ENCODE measurements at places on chromosomes 13 and 19.

GRCh38 chr13:45303026-45303425 is 38.0 kb downstream of the TPT1 start:
- no peak for DNase-seq

GRCh38 chr19:50415661-50416033 is 3.1 kb upstream of the SPIB start:
- DNase-seq: no peak

DNA sequence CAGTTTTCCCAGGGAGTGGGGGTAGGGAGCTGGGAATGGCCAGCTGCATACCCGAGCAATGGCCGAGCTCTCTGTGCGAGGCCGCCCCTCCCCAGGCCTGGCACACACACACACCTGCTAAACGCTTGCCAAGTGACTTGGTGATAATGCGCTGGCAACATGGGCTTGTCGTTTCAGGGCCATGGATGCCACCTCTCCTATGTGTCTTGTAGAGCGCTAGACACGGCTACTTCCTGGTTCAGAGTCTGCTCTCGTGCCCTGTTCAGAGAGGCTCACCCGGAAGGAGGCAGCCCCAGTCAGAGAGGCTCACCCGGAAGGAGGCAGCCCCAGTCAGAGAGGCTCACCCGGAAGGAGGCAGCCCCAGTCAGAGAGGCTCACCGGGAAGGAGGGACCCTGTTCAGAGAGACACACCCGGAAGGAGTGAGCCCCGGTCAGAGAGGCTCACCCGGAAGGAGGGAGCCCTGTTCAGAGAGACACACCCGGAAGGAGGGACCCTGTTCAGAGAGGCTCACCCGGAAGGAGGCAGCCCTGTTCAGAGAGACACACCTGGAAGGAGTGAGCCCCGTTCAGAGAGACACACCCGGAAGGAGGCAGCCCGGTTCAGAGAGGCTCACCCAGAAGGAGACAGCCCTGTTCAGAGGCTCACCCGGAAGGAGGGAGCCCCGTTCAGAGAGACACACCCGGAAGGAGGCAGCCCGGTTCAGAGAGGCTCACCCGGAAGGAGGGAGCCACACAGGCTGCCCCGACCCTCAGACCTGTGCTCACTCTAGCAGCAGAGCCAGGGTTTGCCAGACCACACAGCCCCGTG is 4.2 kb downstream of the ADPRHL1 start:
- no peak for DNase-seq

DNA sequence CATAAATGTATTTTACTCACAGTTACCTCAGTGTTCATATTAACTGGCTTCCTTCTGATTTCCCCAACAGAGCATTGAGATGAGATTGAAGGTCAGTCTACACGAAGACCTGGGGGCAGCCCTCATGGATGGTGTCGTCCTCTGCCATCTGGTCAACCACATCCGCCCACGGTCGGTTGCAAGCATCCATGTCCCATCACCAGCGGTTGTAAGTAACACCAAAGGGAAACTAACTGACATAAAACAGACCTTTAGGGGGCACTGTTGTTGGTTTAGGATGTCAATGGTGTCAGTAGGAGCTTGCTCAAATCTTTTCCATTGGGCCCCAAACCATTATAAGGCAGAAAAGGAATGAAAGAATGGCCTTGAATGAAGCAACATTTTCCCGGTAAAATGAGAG is 68.2 kb downstream of the ESD start:
- no peak for DNase-seq

DNA sequence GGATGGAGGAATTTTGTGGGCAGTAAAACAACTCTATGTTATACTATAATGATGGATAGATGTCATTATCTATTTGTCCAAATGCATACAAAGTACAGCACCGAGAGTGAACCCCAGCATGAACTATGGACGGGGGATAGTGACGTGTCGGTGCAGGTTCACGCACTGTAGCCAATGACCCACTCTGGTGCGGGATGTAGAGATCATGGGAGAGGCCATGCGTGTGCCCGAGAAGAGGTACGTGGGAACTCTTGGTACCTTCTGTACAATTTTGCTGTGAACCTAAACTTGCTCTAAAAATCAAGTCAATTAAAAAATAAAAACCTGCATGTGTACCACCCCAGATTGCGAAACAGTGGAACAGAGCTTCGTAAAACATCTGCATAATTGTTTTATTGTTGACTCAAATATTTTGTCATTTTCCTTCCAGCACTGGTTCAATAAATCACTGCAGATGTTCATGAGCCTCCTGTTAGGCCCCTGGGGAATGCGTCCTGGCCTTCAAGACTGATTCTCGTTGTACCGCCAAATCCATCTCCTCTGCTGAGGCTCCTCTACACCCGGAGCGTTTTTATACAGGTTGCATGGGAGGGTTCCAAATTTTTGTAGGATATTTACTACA is 30.9 kb downstream of the COL4A1 start:
- DNase-seq: no peak

DNA sequence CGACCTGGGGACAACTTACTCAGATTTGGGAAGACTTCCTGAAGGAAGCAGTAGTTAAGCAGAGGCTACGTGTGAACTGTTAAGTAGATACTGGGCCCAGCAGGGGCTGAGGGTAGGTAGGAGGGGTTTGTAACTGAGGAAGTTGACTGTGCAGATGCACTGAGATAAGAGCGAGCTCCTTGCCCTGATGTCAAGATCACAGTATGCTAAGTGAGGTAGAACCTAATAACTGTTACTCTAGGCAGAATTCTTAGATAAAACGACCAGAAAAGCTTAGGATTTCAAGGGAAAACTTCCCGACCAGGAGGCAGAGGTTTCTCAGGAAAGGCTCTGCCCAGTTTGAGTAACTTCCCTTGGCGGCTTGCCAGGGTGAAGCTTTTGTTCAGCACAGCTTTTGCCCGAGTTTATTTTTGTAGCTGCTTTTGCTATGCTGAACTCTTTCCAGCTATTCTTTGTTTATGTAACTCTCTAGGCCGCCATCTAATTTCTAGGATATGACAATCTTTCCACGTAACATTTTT is 632.1 kb downstream of the DIAPH3 start:
- no peak for DNase-seq

- DNase-seq: no peak
Observed at GRCh38 chr13:112244495-112245177, 131.5 kb upstream of the SPACA7 start.

DNA sequence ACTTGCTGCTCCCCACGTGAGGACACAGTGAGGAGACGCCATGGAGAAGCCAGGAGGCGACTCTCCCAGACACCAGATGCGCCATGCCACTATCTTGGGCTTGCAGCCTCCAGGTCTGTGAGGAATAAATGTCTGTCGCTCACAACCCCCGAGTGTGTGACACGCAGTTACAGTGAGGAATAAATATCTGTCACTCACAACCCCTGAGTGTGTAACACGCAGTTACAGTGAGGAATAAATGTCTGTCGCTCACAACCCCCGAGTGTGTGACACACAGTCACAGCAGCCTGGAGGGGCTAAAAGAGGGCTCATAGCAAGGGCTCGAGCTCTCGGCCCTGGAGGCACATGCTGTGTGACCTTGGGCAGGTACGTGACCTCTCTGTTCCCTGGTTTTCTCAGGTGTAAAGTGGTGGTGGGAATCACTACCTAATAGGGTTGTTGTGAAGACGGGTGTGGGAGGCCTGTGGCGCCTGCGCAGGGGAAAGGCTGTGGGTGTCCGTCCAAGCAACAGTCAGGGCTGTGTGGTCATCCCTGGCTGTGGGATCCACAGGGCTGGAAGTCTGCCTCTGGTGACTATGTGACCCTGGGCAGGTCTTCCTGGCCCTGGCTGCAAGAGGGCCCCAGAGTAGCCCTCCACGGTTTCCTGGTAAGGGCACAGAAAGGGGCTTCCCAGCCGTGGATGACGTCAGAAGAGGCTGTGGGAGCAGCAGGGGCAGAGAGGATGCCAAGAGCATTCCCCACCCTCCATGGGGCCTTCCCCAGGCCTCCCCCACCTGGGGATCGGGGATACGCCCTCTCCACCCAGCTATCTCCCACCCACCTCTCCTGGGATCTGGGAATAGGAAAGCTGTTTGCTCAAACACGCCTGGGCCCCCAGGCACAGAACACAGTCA is 77.7 kb downstream of the C1QTNF9 start:
- no peak for DNase-seq

DNA sequence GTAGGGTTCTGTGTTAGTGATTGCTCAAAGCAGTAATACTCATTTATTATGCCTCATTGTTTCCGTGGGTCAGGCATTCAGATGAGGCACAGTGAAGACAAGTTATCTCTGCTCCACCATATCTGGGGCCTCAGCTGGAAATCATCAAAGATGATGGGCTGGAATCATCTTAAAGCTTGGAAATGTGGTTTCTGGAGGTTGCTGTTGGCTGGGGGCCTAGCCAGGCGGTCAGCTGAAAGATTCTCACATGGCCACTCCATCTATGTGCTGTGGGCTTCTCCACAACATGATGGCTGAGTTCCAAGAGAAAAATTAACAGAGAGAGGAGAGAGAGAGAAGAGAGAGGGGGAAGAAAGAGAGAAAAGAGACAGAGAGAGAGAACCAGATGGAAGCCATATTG is 75.5 kb downstream of the OLFM4 start:
- DNase-seq: no peak

DNA sequence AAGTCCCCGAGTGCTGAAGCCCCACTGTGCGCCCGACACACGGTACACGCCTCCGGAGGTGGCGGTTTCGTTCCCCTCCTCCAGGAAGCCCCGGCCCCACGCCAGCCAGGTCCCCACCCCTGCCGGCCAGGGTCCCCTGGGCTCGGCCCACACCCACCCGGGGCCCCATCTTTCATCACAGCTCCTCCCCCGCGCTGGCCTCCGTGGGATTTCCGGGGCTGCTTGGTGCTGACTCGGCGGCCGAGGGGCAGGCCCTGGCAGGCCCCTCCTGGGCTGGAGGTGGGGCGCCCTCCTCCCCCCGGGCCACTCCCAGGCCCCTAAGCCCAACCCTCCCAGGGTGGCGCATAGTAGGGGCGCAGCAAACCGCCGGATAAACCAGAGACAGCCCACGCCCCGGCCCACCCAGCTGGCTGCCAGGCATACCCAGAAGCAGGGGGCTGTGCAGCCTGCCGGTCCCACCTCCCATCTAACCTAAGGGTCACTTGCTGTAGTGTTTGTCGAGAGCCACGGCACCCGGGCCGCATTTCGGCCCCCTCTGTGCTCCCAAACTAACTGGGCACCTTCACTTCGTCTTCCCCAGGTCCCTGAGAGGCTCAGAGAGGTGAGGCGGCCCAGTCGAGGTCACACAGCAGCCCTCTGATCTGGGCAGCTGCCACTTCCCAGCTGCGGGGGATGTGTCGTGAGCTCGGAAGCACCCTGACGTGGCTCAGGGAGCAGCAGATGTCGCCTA is 6.6 kb downstream of the ZBTB7A start:
- no peak for DNase-seq

DNA sequence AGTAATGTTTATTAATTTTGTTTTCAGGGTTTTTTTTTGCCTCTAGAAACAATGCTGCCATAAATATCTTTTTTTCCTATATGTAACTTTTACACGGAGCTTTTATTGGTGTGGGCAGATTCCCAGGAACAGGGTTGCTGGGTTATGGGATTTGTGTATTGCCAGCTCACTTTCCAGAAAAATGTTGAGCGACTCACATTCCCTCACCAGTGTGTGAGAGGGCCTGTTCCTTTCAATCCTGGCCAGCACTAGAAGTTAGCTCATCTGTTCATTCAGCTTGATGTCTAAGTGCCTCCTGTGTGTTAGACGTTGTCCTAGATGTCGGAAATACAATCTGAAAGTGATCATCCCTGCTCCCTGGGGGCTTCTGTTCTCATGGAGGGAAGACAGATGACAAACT is 2.6 kb downstream of the ZNF71 start:
- no peak for DNase-seq

- DNase-seq: no peak
Observed at GRCh38 chr13:94115054-94115453, 364.4 kb downstream of the DCT start.

DNA sequence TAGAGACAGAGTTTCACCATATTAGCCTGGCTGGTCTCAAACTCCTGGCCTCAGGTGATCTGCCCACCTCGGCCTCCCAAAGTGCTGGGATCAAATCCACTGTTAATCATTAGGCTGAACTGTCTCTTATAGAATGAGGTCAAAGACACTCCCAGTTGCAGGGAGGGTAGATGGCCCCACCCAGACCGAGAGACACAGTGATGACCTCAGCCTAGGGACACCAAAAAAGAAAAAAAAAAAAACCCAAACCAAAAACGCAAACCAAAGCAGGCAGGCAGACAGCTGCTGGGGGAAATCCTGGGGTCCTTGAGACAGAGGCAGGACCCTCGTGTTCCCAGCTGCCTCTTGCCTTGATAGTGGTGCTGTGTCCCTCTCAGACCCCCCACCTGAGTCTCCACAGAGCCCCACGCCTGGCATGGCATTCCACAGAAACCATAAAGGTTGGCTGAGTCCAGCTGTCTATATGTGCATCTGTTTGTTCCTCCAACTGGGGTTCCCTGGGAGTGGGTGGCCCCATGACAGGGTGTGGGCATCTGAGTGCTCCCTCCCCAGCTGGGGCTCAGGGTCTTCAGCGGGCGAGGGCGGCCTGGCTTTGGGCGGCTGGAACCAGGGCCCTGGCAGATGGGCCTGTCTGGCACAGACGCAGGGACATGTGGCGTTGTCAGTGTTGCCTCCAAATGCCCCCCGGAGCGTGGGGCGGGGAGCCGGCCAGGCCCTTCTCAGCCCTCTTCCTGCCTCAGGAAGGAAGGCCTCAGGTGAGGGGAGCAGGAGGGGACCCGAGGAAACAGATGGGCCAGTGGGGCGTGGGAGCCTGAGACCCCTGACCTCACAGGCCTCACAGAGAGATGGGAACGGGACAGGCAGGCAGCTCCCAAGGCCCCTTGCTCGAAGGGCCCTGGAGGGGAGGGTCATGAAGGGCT is 5.2 kb downstream of the DAND5 start:
- DNase-seq: no peak

- no peak for DNase-seq
Observed at GRCh38 chr19:1366899-1367870, 16.5 kb upstream of the NDUFS7 start.

GRCh38 chr13:48491423-48492095 is 41.3 kb downstream of the RCBTB2 start:
- DNase-seq: no peak

DNA sequence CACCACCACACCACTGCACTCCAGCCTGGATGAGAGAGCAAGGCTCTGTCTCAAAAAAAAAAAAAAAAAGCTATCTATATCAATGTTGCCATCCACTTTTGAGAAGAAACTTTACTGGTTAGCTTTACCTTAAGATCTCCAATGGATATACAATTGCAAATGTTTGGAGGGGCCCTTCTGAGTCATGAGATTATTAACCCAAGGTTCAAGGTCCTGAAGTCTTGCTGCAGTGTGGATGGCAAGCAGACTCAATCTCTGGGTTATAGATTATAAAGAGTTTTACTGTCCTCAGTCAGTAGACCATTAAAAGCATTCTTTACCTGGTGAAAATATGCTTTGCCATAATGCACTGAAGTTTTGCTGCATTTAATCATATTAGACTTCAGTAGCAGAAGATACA is 3.7 kb upstream of the ZNF431 start:
- DNase-seq: no peak

- peak; percentile 32 for DNase-seq
Observed at GRCh38 chr19:5826531-5827341, 12.8 kb downstream of the FUT6 start.

- no peak for DNase-seq
Observed at GRCh38 chr13:105403086-105403485, 1132.4 kb downstream of the EFNB2 start.

GRCh38 chr13:28320884-28321574 is 173.9 kb downstream of the FLT1 start:
- DNase-seq: no peak

GRCh38 chr19:12527034-12527836 is 24.0 kb downstream of the ZNF564 start:
- no peak for DNase-seq

- DNase-seq: no peak
Observed at GRCh38 chr13:76971215-76971614, 20.7 kb upstream of the CLN5 start.
